ENCODE measurements at places on chromosomes 5 and 9.

DNA sequence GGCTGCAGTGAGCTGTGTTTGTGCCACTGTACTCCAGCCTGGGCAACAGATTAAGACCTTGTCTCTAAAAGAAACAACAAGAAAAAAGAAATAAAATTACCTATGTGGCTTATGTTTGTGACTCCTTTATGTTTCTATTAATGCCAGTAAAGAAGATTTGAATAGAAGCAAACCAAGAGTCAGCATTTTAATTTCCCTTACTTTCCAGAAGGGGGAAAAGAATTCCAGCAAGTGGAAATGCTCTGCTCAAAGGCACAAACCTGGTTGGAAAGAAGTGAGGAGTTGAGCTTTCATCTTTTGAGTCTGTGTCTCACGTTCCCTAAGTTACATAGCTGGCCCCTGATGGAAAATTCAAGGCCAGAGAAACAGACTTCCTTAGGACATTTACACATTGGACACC lies 23.6 kb upstream of the ELL2 start:
- no peak for DNase-seq

DNA sequence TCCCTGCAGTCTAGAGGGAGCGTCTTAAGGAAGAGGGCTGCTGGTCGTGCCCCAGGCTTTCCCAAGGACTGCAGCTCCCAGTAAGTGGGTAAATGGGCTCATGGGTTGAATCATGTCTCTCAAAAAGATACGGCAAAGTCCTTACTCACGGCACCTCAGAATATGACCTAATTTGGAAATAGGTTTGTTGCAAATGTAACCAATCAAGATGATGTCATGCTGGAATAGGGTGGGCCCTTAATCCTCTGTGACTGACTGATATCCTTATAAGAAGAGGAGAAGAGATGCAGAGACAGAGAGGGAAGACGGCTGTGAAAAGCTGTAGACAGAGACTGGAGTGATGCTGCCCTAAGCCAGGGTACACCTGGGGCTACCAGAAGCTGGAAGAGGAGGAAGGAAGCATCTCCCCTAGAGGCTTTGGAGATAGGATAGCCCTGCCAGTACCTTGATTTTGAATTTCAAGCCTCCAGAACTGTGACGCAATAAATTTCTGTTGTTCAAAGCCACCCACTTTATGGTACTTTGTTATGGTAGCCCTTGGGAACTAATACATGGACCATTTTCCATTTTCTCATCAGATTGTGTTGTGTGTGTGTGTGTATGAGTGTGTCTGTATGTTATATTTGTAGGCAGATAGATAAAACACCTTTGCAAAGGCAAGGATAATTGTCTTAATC lies 15.0 kb downstream of the GALNT10 start:
- no peak for DNase-seq

DNA sequence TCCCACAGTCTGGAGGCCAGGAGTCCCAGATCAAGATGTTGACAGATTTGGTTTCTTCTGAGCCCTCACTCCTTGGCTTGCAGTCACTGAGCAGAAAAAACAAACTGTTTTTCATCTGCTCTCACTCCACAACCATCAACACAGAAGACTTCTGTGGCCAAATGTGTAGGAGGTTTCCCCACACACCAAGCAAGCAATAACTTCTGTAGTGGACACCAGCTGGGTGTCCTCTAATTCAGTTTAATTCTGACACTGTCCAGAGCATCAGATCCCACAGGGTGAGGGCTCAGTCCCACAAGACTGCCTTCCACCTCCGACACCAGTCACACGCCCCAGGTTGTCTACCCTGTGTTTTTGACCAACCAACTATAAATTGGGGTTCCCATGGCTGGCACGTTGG lies 209.9 kb downstream of the AOPEP start:
- DNase-seq, result no peak

DNA sequence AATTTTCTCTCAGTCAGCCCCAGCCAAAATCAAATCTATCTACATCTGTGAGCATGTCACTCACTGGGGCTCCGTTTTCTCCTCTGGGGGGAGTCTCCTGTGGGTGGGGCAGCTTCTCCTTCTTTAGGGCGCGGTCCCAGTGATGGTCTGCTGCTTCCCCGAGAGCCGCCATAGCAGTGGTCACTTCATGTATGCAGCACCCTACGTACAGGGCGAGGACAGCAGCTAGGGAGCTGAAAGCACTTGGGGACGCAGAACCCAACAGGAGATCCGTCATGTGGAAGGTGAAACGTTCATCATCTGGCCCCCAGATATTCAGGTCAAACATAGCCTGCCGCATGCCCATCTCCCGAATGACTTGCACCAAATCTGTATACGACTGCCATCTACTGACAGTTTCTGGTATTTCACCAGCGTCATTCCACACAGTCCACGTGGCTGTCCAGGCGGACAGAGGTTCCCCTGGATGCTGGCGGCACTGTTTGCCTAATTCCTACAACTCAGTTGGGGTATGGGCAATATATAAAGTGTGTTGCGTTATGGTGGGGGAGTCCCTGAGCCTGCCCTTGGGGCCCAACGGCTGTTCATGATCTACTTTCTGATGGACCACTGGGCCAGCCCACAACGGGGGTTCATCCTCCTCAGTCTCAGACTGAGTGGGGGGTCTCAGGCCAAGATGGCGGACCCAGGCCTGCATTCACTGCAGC lies 795.0 kb downstream of the EFNA5 start:
- no peak for DNase-seq

- DNase-seq, result no peak
Measured at GRCh38 chr9:30575691-30576090, 1808.8 kb upstream of the ACO1 start.

GRCh38 chr9:131142160-131142559 lies 16.8 kb downstream of the NUP214 start:
- no peak for DNase-seq

DNA sequence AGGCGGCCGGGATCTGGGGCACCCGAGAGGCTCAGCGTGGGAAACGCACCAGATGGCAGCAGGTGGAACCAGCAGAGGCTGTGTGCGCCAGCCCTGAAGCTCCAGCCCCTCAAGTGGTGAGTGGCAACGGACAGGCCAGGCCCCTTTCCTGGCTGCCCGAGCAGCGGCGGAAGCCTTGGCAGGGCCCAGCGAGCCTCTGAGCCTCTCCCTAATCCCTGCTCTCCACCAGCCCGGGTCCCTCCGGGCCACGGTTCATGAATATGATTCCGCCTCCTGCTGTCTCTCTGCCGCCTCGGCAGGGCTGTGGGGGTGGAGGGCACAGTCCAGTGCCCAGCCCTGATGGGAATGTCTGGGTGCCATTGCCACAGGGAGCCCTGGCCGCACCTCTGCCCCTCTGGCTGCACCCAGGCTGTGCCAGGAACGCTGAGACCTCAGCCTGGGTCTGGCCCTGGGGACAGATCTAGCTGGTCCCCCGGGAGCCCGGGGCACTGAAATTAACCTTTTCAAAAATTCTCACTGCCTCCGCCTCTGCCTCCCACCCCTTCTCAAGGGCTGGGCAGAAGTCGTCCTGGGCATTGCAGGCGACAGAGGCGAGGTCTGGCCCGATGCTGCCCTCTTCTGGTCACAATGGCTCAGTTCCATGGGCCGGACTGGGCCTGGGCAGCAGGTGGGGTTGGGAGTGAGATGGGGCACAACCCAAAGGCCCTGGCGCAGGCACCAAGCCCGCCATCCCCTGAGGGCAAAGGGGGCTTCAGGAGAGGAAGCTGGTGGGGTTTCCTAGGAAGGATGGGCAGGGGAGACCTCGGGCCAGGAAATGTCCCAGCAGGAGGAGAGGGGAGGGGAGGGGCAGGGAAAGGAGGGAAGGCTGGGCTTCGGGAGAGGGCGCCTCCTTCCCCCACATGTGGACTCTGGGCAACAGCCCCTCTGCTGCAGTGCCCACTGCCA lies 20.3 kb downstream of the CCDC187 start:
- peak; percentile 78 for DNase-seq

DNA sequence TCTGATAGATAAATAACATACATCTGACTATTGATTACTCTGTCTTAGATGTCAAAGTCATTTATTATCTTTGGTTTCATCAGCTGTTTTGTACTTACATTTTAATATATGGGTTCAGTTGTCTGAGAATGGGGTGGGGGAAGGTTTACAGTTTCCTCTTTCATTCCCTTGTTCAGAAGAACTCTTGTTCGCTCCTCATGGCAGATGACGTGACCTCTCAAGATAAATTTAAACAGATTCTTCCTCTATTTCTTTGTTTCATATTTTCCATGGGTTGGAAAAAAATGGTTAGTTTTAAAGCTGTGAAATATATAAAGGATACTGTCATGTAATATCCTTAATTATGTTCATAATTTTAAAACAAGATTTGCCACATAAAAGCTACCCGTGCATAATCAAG lies 61.4 kb downstream of the TSSK1B start:
- DNase-seq, result no peak

- DNase-seq, result no peak
Measured at GRCh38 chr5:14463629-14464028, 118.0 kb upstream of the OTULINL start.

DNA sequence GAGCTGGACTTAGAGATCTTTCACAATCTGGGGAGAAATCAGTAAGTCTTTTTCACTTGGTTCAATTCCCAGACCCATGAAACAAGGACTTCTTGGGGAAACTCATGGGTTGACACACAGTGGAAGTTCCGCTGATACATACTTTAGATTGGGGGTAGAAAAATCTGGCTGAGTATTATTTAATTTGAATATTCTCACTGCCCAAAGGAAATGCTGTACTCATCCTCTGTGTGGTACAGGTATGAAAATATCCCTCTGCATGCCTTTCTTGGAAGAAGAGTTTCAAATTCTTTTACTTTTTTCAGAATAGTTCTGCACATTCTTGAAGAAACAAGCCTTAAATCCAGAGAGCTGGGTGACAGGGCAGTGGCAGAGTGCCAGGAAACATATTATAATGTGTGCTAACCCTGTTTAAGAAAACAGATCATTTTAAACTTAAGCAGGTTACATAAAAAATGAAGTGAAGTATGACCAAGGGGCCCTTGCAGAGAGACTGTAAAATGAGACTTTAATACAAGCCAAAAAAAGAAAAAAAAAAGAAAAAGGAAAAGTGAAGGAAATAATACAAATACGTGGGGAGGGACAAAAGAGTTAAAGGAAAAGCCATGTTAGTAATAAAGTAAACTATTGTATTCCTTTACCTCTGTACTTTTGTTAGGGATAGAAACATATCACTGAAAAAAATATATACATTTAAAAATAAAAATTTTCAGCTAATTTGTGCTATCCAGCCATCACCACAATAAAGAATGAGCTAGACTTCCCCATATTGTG lies 173.4 kb upstream of the NR3C1 start:
- DNase-seq, result no peak

- DNase-seq, result no peak
Measured at GRCh38 chr5:77873239-77873638, 97.1 kb upstream of the TBCA start.

- no peak for DNase-seq
Measured at GRCh38 chr9:29625292-29625731, 2052.0 kb upstream of the C9orf72 start.

DNA sequence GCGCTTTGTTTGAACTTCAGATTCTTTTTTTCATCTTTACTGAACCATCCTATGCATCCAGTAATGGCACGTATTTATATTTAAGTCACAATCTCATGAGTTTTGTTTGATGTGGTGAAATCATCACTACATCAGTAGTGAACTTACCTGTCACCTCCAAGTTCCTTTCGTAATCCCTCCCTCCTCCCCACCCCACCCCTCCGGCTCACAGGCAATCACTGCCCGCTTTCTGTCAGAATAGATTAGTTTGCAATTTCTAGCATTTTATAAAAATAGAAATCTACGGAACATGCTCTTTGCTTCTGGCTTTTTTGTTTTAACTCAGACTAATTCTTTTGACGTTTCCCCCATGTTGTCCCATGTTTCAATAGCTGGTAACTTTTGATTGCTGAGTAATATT lies 305.4 kb upstream of the IRX4 start:
- DNase-seq, result no peak

DNA sequence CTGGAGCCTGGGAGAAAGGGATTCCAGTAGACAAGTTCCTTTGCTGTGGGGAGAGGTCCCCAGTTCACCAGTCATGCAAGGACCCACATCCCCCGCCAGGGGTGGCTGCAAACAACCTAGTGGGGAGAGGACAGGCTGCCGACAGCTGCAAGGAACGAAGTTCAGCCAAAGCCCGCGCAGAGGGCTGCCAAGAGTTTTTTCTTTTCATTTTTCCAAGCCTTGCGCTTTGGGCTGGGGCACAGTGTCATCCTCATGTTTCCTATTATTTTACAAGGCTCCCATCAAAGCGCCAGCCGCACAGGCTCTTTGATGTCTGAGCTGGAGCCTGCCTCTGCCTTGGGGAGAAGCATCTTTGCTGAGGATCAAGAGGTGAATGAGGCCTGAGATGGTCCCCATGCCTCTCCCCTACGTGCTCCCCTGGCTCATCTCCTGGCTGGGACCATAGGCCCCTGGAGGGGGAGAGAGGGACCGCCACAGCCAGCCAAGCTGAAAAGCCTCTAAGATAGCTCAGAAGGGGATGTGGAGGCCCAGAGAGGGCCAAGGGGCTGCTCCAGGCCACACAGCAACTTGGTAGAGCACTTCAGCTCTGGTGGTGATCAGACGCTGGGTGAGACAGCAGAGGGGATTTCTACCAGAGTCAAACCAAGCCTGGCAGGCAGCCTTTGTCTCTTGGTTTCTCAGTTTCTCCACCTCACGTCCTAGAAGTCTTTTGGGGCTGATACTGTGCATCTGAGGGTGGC lies 50.4 kb upstream of the SYNPO start:
- DNase-seq, result no peak

Data from stimulated activated CD4-positive, alpha-beta T cell treated with anti-CD3 and anti-CD28 coated beads, Interleukin-4, amount 100 ng/mL, for 24 hours (primary cell).